ENCODE measurements at places on chromosomes 4 and X.

DNA sequence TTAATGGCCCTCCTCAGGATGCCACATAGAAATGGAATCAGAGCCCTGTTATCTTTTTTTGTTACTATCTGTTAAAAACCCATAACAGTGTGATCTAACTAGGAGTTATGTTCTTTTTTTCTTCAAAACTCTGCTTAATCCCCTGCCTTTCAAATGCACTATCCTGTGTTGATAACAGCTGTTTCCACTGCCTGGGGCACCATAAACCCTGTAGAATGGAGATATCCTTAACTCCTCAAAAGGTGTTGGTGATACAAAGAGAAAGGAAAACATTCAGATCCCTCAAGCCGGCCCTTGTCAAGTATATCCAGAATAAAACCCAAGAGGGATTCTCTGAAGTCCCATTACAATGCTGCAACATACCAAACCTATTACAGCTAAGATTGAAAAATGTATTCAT lies 108.6 kb downstream of the ACTRT1 start:
- no peak for DNase-seq

DNA sequence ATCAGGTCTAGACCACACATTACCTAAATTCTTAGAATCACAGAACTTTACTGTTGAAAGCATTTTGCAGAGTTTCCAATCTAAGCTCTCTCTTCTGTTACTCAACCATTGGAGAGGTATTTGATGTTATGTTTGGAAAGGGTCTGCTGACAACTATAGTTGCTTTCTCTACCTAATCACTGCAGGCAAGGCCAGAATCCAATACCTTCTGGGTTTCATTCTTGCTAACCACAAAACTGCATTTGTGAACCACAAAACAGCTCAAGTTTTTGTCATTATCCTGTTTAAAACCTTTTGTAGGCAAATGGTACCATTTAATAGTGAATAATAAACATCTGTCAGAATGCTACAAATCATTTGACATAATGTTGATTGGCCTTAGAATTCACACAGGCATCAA lies 380.1 kb downstream of the GASK1B start:
- DNase-seq = no peak

GRCh38 chr4:151251603-151252304 lies 25.2 kb upstream of the PRSS48 start:
- DNase-seq = no peak

GRCh38 chr4:185730849-185731608 lies 81.0 kb downstream of the SORBS2 start:
- peak; percentile 5 for DNase-seq

DNA sequence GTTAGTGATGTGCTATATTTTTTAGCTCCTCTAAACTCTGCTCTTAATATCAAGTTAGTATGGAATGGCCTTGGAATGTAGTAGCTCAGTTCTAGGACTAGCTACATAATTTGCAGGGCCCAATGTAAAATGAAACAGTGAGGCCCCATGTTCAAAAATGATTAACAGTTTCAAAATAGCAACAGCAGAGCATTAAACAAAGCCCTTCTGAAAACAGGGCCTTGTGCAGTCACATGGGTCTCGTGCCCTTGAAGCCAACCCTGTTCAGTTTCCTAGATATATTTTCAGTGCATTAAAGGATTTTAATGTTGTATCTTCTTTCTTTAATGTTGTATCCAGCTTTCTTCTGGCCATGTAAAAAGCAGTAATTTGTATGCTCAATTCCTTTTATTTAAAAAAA lies 82.1 kb downstream of the TASL start:
- no peak for DNase-seq

DNA sequence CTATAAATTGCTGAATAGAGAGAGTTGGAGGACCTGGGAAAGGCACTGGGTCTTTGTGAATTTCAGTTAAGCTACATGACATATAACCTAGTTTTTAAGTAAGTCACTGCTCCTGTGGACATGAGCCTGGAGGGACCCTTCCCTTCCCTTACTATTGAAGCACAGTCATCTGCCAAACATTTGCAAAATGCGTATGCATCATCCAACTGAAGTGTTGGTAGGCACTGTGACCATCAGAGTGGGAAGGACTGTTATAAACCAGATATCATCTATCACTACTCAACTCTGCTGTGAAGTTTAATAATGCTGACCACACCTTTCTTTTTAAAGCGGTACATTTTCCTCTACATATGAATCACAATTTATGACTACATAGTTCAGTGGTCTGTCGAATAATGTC lies 5.2 kb downstream of the GABRA3 start:
- peak; percentile 75 for DNase-seq

- DNase-seq = peak; percentile 72
Observed at GRCh38 chr4:98430708-98431403, 169.7 kb downstream of the RAP1GDS1 start.

DNA sequence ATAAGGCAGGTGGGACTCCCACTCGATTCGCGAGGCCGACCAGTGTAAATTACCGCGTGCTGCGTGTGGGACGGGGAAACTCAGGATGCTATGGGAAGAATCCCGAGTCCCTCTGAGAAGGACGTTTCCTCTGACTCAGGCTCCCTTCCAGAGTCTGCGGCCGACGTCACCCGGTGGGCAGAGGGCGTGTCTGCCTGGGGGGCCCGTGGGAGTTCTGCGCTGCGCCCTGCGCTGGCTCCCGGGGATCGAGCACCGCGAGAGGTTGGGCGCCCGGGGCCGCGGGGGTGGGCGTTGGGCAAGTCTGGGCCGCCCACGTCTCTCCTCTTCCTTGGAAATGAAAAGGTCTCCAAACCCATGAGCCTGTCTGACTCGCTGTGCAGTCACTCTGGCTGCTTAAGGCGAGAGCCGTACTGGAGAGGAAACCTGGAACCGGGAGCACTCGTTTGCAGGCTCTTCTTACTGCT lies 568 bp downstream of the NIPAL1 start:
- no peak for DNase-seq

- no peak for DNase-seq
Observed at GRCh38 chr4:110184791-110185155, 13.6 kb downstream of the ELOVL6 start.

- no peak for DNase-seq
Observed at GRCh38 chr4:109177096-109177810, 125.2 kb downstream of the COL25A1 start.

- DNase-seq = no peak
Observed at GRCh38 chr4:37982736-37983135, 22.5 kb downstream of the PTTG2 start.

DNA sequence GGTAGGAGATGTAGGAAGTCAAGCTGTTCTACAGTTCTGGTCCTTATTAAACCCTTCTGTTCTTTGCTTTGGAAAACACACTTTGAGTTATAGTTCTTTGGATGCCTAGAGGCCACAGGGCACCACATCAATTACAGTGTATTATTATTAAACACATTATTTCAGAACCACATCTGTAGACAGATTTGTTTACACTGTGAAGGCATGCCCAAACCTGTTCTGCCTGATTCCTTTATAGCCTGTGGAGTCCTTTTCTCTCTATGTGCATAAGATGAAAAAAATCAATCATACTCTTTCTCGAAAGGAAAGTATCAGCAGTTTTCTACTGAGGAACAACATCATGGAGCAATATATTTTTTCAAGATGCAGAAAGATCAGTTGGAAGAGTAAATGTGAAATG lies 371.3 kb upstream of the INTU start:
- no peak for DNase-seq

DNA sequence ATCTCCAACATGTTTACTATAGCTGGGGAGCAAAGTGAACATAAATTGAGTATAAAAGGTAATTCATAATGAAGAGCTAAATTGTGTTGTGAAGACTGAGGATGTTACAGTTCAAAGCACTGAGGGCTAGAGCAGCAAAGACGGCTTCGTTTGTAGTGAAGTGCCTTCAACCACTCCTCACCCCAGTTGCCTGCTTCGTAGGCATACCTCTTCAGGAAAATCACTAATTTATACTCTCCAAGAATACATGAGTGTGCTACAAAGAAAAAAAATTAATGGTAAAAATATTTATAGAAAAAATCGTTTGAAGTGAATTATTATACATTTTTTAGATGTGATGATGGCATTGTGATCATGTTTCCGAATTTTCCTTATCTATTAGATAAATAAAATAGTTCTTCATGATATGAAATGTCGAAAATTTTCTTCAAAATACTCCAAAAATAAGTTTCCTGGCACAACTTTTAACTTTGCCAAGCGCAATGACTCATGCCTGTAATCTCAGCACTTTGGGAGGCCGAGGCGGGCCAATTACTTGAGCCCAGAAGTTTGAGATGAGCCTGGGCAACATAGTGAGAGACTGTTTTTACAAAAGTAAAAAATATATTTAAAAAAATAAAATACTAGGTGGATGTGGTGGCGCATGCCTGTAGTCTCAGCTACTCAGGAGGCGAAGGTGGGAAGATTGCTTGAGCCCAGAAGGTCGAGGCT lies 41.6 kb downstream of the ZFP42 start:
- DNase-seq = no peak

GRCh38 chr4:133147286-133147821 lies 1.7 kb upstream of the PCDH10 start:
- no peak for DNase-seq

DNA sequence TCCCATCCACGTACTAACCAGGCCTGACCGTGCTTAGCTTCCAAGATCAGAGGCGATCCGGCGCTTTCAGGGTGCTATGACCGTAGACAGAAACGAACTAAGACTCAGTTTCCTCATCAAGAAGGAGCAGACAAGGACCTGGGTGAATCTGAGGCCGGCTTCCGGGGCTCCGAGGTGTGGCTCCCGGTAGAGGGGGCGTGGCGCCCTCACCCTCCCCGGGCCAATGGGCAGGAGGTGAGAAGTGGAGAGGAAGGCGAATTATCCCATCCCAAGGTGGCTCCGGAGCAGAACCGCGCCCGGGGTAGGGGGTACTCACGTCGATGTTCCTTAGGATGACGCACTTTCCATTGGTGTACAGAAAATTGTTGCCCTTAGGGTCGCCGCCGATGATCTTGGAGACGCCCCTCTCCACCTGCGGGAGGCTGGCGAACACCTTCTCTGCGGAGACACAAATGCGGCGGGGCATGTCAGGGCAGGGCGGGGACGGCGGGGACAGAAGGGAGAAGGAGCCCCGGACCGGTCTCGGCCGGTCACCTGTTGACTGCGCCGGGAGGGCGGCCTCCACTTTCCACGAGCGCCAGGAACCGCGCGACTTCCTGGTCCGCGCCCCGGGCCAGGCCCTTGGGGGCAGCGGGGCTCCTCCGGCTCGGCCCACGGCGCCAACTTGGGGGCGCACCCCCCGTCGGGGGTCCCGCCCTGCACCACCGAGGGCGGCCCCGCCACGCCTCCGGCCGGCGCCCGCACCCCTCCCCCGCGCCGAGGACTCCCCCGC lies 616 bp downstream of the WDR1 start:
- DNase-seq = no peak

- DNase-seq = no peak
Observed at GRCh38 chrX:29690061-29690460, 525.3 kb upstream of the MAGEB2 start.

DNA sequence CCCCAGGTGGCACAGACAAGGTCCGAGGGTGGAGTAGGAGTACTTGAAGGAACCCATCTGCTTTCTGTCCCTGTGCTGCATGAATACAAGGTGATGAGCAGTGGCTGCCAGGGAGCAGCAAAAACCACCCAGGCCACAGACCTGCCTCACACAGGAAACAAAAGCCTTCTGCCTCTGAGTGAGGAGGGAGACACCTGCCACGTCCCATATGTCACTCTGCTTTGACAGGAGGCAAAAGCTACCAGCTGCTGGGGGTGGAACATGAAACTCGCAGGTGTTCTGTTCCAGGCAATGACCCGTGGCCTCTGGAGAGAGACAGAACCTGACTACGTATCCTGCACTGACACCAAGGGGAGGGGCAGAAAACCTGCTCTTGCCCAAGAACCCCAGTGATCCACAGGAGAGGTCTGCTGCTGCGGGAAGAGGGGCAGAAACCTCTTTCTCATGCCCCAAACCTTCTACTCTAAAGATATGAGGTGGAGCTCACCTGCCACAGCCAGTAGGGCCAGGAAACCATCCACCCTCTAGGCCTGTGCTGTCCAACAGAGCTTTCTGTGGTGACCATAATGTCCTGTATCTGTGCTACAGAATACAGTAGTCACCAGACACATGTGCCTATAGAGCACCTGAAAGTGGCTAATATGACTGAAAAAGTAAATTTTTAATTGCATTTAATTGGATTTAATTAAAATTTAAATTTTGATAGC lies 172.9 kb downstream of the PRDM5 start:
- no peak for DNase-seq

- DNase-seq = no peak
Observed at GRCh38 chrX:1134156-1134555, 78.3 kb downstream of the CRLF2 start.

DNA sequence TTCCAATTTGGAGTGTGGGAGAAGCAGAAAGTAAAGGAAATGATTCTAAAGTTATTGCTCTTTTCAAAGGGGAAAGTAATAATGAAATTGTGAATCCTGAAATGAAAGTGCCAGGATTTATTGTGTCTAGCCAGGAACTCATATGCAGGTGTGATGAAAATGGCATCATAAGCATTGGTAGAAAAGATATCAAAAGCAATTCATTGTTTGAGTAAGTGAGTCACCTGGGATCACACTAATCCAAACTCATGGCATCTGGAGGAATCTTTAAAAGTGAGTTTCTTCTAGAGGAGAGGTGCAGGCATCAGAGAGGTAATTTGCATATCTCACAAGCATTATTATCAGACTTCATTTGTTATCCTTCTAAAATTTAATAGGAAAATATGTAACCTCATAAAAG lies 84.7 kb downstream of the LARP7 start:
- DNase-seq = no peak

DNA sequence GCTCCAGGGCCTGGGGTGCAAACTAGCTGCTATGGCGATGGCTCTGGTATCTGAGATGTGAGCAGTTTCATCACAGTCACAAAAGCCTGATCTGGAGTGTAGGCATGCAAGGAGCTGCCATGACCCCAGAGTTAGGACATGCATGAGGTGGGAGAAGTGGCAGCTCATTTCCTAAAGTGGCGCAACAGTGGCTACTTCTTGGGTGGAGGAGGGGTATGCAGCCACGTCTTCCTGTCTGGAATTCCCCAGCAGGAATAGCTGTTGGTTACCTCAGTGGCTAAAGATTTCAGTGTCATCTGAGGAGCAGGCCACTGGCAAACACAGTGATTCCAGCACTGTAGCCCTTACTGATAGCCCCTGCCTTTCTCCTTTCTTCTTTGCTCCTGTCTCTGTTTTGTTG lies 1382.5 kb downstream of the C4orf33 start:
- DNase-seq = no peak

Data from HS-27A (cell line).